ENCODE measurements at places on chromosomes 7 and 10.

GRCh38 chr10:63765126-63765525 is 243.9 kb downstream of the REEP3 start:
- no peak for DNase-seq
- no peak overlapping the region for H3K27ac ChIP-seq
- H3K4me3 ChIP-seq = no peak overlapping the region
- no peaks in the 10 kb centered on the region for H3K36me3 ChIP-seq

DNA sequence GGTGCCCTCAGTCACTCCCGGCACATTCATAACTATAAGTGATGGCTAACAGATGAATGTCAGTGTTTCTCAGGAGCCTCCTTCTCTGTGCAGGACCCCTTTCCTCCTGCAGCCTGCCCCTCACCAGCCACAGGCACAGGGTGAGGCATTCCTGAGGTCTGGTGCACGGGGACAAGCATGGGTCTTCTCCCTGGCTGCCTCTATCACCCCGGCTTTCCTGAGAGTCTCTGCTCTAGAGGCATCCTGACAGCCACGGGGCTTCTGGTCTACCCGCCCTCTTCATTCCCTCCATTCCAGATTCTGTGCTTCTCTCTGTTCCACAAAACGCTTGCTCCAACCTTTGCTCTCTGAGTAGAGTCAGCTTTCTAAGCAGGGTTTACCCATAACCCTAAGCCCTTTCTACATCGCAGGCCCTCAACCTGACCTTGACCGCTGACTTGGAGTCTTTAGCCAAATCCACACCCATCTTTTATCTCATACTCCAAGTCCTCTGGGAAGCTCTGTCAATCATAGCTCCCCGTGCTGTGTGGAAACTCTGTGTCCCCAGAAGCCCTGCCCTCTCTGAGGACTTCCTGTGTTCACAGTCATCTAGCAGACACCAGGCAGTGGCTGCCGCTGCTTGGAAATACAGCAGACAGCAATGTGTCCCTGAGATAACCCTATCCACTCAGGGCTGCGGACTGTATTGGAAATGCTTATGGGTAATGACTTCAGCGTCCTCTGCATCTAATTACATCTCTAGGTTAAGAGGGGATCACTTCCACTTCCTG is 159.0 kb downstream of the SFMBT2 start:
- no peak for DNase-seq
- H3K27ac ChIP-seq = peak overlapping the region; percentile 57
- no peak overlapping the region for H3K4me3 ChIP-seq

DNA sequence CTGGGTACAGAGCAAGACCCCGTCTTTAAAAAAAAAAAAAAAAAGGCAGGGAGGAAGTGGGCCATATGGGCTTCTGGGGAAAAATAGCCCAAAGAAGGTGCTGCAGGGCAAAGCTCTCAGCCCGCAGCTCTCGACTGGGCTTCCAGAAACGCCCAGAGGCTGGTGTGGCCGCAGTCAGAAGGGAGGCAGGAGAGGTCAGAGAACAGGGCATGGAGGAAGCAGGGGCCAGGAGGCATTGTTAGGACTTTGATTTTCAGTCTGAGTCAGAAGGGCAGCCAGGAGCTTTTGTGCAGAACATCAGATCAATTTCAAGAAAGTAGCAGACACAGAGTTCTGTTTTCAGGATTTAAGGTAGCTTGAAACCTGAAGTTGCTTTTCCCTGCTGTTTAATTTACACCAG is 35.3 kb upstream of the CYTH3 start:
- H3K27ac ChIP-seq = no peak overlapping the region
- no peaks in the 10 kb centered on the region for H3K27me3 ChIP-seq
- no peak overlapping the region for H3K4me3 ChIP-seq
- H3K36me3 ChIP-seq = no peaks in the 10 kb centered on the region
- no peak for DNase-seq
- no peaks in the 10 kb centered on the region for H3K4me1 ChIP-seq

GRCh38 chr7:95910341-95910740 is 138.0 kb downstream of the DYNC1I1 start:
- DNase-seq = no peak
- H3K27me3 ChIP-seq = no peaks in the 10 kb centered on the region
- H3K36me3 ChIP-seq = no peaks in the 10 kb centered on the region

GRCh38 chr7:82129091-82129490 is 314.5 kb downstream of the CACNA2D1 start:
- DNase-seq = no peak
- no peaks in the 10 kb centered on the region for H3K4me1 ChIP-seq
- no peak overlapping the region for H3K4me3 ChIP-seq
- H3K27ac ChIP-seq = no peak overlapping the region

Data from lung (tissue), 17 donors.